ENCODE measurements at places on chromosomes 5 and 9. TPM values are rescaled to one million over a fixed set of nuclear protein-coding genes. Genes with fewer than 3 reads are reported as not detected.

The CRHBP gene
- 0.33 TPM for polyA plus RNA-seq

The CCL27 gene
- polyA plus RNA-seq = not detected

The TYRP1 gene
- 0.38 TPM for polyA plus RNA-seq

The NRARP gene
- 0.17 TPM for polyA plus RNA-seq

The OBP2B gene
- not detected for polyA plus RNA-seq

The DOK3 gene
- polyA plus RNA-seq = 0.50 TPM

The HRH2 gene
- not detected for polyA plus RNA-seq

The CERCAM gene
- polyA plus RNA-seq = 54.9 TPM

The PDE6A gene
- not detected for polyA plus RNA-seq

The LECT2 gene
- polyA plus RNA-seq = not detected

The CRB2 gene
- not detected for polyA plus RNA-seq

The IL33 gene
- 0.26 TPM for polyA plus RNA-seq

DNA sequence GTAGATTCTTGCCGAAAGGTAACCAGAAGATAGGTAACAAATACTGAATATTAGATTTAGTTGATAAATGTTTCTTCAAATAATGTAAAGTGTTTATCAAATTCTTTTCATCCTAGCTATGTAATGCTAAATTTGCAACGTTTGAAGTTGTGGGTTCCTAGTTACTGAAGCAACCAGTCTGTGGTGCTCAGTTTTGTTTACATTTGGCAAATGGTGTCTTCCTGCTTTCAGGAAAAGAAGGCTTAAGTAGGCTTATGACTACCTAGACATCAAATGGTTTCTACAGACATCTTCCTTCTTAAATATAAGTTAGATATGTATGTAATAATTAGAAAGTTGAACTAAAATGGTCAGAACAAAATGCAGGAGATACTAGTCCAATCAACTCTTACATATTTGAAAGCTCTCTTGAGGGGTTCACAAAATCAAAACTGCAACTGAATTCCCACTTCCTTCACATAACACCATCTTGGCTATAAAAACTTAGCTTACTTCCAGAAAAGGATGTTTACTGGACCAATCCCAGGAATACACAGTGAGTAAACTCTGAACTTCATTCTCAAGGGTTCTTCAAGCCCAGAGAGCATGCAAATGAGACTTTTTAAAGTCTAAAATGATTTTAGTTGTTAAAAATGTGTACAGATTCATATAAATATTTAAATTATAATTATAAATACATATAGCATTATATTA lies 125.7 kb upstream of the ITGA1 start:
- DNase-seq = no peak

DNA sequence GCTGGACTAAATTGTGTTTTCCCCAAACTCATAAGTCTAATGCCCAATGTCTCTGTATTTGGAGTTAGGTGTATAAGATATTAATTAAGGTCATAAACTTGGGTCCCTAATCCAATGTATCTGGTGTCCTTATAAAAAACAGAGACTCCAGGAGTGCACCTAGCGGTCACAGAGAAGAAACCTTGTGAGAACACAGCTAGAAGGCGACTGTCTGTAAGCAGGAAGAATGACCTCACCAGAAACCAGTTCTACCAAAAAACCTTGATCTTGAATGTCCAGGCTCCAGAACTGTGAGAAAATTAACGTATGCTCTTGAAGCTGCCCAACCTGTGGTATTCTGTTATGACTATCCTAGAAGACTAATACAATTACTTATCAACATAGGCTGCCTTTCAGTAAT lies 591.7 kb upstream of the PTPRD start:
- DNase-seq = no peak

- no peak for DNase-seq
These were observed 2.4 kb upstream of the RXRA start for GRCh38 chr9:134323741-134324358.

- no peak for DNase-seq
These were observed 69.0 kb upstream of the GLRX start for GRCh38 chr5:95891499-95891898.

GRCh38 chr9:86368871-86369521 lies 14.8 kb upstream of the TUT7 start:
- DNase-seq = peak; percentile 45

- DNase-seq = no peak
These were observed 156.3 kb downstream of the ELAVL2 start for GRCh38 chr9:23669776-23670175.

DNA sequence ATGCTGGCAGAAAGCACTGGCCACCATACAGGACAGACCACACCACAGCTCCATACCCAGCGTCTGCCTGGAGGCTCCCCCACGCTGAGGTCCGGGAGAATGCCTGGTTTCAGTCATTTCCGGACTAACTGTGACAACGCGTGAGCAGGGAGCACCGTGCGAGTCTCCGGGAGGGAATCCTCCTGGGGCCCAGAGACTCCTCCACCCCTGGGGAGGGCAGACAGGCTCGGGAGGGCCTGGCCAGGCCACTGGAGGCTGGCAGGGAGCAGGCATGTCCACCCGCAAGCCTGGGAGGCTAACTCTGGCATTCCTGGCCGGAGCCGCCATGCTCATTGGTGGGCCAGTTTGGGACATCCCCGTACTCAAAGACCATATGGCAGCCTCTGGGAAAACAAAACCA lies 6.5 kb downstream of the BRD3OS start:
- no peak for DNase-seq

DNA sequence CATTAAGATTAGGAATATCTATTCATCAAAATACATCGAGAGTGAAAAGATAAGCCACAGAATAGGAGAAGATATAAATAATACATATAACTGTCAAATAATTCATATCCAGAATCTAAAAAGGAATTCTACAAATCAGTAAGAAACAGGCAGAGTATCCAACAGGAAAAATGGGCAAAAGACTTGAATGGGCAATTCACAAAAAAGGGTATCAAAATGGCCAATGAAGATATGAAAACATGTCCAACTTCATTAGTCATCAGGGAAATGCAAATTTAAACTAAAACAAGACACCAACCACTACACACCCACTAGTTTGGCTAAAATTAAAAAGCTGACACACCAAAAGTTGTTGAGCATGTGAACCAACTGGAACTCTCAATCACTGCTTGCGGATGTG lies 206.9 kb upstream of the TBC1D2 start:
- no peak for DNase-seq

GRCh38 chr9:111743275-111743674 lies 51.5 kb downstream of the SHOC1 start:
- peak; percentile 13 for DNase-seq

- no peak for DNase-seq
These were observed 341.3 kb downstream of the DRD1 start for GRCh38 chr5:175102717-175103116.

DNA sequence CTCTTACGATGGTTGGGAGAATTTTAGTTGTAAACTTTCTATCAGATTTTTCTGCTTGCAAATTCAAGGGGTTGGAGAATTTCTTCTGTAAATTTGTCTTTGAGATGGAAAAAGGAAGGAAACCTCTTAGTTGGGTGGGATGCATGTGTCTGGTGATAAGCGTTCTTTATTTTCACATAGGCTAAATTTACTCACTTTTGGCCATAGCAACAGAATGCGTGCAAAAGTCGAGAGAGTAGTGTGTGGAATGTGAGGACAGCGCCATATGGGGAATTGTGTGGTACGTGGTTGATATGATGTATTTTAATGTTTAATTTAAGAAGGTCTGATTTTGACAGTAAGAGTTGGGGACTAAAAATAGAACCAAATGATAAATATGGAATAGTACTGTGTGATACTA lies 282.2 kb downstream of the TAF11L14 start:
- DNase-seq = no peak

DNA sequence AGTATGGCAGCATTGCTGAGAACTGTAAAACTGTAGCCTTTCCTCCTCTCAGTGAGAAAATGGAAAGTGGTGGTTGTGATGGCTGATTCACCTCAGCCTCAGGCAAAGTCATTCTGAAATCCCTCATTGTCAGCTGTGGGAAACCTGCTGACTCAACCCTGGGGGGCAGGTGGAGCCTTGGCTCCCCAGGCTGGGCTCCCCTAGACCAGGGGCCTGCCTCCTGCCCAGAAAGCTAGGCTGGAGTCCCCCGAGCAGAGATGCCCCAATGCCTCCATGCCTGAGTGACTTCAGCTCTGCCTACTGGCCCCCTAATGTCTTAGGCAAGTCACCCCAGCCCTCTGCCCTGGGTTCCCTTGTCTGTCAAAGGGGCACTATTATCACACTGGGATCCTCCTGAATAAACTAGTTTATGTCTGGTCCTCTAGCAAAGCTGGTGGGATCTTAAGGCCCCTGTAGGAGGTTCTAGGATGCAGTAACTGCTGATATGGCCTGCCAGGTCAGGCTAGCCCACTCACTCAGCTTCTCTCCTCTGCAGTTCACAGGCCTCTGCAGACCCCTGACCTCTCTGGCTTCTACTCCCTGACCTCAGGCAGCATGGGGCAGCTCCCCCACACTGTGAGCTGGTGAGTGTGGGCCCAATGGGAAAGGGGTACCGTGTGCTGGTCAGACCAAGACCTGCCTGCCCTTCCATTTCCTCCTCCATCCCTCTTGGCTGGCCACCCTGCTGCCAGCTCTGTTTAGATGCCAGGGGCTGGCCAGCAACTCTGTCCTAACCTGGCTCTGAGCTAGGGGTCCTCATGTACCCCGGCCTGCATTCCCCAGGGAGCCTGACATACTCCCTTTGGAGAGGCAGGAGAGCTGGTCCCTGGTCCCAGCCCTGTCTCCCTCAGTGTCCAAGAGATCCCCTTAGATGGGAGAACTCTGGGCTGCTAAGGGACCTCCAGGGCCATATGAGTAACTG lies 24.2 kb downstream of the TCF7 start:
- DNase-seq = no peak

DNA sequence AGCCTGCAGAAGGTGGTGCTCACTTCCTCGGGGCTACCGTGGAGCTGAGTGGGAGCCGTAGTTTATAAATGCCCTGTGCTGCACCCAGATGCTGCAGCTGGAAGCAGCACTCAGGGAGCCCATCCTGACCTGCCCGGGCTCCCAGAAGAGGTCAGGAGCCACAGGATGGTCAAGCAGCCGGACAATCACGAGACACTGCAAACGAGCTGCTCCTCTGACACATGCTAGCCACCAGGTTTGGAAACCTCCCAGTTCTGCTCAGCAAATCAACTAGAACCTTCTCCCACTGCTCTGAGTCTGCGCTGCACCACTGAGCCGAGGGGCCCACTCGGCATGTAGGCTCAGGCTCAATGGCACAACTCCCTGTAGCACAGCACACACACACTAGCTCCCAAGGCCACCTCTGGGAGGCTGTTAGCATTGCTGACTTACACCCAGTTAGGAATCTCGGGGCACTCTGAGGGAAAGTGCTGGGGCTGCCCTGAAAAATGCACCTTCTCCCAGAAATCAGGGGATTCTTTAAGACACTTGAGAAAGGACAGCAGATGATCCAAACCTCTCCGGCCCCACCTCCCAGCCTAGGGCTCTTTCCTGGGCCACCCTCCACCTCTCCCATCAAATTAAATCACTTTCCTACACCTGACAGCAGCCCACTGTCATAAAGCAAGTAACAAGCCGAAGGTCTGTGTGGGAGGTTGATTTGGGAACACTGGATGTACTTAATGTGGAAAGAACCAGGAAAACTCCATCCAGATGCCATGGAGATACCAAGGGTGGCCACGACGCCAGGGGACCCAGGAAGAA lies 59.1 kb downstream of the PSMB7 start:
- DNase-seq = no peak

- DNase-seq = peak; percentile 76
These were observed 112.0 kb upstream of the KCNN2 start for GRCh38 chr5:114249823-114250222.

GRCh38 chr5:142210864-142211412 lies 102.4 kb downstream of the NDFIP1 start:
- no peak for DNase-seq

GRCh38 chr5:154758493-154758892 lies 3.3 kb downstream of the LARP1 start:
- no peak for DNase-seq

- DNase-seq = no peak
These were observed 105.8 kb upstream of the MSX2 start for GRCh38 chr5:174618589-174618988.

GRCh38 chr5:140992828-140993227 lies 26.6 kb downstream of the PCDHAC2 start:
- DNase-seq = no peak

DNA sequence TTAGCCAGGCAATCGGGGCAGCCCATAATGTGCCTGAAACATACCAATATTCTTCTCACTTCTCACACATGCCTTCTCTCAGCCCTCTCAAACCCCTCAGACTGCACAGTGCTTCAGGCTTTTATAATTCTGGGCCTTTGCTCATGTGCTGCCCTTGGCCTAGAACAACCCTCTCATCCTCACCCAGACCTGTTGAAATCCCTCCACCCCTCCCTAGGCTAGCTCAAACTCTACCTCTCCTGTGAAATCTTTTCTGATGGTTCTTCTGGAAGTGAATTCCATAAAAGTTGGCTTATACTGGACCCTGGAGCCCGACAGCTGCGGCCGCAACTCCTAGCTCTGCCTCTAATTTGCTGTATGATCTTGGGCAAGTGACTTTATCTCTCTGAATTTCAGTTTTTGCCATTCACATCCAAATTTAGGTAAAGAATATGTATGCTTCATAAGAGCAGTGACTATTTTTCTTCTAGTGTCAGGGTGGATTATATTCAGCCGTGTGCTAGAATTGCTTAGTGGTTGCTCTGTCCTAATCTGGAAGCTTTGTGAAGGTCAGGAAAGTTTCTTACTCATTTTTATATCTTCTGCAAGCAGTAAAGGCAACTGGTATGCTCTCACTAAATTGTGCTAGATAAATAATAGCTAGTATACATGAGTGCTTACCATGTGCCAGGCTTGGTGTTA lies 221.4 kb downstream of the MAPKAP1 start:
- no peak for DNase-seq

DNA sequence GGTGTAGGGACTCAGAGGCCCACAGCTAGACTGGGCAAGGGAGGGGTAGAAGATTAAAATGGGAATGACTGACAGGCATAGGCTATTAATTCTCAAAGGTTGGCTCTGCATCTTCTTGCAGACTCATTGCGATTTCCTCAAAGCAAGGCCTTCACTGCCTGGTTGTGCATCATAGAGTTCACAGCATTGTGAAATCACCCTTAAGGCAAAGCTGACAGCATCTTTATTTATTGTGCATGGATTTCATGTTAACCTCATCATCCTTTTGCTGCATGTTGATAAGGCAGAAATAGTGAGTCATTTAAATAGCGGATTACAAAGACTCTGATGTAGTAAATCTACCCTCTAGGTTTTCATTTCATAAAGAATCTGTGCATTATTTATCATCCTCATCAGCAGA lies 13.6 kb upstream of the PALM2AKAP2 start:
- peak; percentile 85 for DNase-seq

GRCh38 chr5:175895686-175896102 lies 24.3 kb downstream of the CPLX2 start:
- DNase-seq = no peak

- no peak for DNase-seq
These were observed 168.1 kb upstream of the RASEF start for GRCh38 chr9:83231039-83231438.

GRCh38 chr5:123147128-123147715 lies 58.2 kb downstream of the PRDM6 start:
- no peak for DNase-seq

DNA sequence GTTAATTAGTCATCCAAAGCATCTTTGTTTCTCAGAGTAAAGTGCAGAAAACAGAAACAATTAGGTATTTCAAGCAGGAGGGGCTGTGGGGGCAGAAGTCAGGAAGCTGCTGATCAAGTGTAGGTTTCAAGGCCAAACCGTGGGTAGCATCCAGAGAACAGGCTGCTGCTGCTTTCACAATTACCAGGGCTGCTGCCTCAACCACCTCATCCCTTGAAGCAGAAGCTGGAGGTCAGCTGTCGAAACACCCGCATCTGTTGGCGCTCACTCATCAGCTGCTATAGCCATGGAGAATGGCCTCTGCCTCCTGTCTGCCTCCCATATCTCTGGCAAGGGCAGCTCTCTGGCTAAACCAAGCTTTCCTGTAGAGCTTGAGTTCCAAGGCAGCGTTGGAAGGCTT lies 122.9 kb upstream of the OSMR start:
- no peak for DNase-seq
